ENCODE measurements at places on chromosomes 16 and 17.

- DNase-seq = no peak
These were observed 407 bp downstream of the MCRIP1 start for GRCh38 chr17:81832608-81833159.

GRCh38 chr16:77721752-77722308 lies 484 bp upstream of the NUDT7 start:
- DNase-seq = no peak

DNA sequence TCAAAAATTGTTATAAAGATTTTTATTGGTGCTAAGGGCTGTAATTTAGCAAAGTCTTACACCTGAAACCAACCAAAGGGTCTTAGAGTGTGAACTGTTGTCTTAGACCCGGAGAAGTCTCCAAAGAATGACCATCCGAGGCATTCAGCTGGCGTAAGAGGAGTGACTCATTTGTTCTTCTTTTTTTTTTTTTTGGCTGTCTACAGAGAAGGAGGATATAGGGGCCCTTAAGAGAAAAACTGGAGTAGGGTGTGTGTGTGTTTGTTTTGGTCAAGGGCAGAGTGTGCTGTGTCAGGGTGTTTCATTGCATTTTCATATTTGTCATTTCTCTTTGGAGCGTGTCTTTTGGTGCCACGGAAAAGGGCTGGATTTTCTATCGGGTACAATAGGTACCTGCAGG lies 508.0 kb downstream of the WWOX start:
- DNase-seq = no peak

GRCh38 chr16:85229869-85230462 lies 117.7 kb upstream of the CIBAR2 start:
- no peak for DNase-seq

DNA sequence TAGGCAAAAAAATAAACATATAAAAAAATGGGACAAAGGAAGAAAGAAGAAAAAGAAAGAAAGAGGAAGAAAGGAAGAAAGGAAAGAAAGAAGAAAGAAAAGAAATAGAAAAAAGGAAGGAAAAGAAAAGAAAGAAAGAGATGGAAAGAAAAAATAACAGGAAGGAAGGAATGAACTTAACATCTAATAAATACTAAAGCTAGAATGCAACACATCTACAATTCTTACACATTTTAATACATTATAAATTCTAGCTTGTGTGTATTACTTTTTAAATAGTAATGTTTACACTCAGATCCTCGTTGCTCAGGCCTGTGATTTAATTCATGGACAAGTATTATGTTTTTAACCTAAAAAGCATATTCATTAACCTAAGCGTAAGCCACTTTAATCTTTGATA lies 703.0 kb upstream of the KIF2B start:
- no peak for DNase-seq

DNA sequence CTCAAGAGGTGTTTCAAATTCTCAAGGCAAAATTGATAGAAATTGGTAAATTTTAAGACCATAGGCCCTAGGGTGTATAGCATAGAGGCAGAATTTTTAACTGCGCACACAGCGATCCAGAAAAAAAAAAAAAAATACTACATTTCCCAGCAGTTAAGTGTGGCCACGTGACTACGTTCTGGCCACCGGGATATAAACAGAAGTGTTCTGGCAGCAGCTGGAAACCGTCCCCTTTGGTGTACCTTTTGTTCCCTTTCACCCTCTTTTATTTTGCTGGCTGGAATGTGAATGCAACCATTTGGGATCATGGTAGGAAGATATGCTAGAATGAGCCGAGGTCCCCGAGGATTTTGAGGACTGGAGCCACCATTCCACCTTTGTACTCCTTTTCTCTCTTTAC lies 52.7 kb upstream of the AKAP1 start:
- DNase-seq = no peak

DNA sequence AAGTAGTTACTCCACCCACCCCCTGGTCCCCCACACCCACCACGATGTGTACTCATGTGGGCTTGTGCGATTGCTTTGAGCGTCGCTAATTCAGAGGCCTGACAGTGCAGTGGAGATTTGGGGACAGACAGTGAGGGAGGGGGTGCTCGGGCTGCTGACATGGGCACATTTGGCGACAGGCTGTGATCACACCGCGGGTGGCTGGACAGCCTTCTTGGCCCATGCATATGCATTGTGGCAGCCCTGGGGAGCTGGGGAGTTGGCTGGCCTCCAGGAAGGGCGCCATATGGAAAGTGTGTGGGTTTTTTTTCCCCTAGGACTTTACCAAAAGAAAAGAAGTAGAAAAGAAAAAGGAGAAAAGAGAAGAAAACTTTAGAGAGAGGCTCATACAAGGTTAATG lies 275.5 kb upstream of the N4BP1 start:
- no peak for DNase-seq

Data from Kasumi-1 (cell line).